ENCODE measurements at places on chromosomes 3 and 15.

DNA sequence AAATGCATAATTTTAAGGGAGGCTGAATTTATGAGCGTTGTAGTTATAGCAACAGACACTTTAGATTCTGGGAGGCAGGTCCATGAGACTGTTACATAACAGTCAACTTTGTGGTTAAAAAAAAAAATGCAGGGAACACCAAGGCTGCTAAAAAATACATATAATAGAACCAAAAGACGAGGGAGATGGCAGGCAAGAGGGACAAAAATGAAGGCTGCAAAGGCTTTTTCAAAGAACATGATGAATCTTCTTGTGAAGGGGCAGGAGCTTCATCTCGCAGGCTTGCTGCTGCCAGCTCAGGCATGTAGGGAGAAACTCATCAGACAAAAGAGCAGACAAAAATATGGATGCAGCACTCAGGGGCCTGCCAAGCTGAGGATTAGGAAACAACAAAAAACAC lies 243.9 kb downstream of the SHQ1 start:
- no peak for DNase-seq

DNA sequence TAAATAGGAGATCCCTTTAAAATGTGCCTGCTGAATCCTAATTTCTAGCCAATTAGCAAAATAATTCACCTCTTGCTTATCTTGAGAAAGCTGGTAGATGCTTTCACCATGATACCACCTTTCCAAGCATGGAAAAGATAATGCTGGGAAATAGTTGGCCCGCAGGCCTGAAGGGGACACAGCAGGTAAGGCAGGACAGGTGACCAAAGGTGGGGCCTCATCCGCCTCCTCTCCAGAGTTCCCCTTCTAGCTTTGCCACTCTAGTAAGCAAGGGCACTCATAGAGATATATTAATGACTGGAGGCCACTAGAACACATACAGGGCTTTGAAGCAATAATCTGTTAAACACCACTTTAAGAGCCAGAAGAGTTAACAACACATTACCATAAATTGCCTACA lies 45.5 kb downstream of the SATB1 start:
- DNase-seq, result no peak

DNA sequence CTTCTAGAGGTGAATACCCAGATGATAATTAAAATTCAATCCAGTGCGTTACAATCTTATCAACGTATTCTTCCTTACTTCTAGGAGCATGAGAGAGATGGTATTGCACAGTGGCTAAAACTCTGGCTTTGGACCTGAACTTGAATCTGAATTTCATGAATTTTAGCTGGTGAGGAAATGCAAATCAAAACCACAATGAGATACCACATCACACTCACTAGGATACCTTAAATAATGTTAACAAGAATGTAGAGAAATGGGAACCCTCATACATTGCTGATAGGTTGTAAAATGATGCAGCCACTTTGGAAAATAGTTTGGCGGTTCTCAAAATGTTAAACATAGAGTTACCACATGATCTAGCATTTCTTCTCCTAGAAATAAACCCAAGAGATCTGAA lies 47.1 kb upstream of the TSC22D2 start:
- DNase-seq, result no peak

GRCh38 chr15:49863431-49864224 lies 242.8 kb downstream of the DTWD1 start:
- no peak for DNase-seq

DNA sequence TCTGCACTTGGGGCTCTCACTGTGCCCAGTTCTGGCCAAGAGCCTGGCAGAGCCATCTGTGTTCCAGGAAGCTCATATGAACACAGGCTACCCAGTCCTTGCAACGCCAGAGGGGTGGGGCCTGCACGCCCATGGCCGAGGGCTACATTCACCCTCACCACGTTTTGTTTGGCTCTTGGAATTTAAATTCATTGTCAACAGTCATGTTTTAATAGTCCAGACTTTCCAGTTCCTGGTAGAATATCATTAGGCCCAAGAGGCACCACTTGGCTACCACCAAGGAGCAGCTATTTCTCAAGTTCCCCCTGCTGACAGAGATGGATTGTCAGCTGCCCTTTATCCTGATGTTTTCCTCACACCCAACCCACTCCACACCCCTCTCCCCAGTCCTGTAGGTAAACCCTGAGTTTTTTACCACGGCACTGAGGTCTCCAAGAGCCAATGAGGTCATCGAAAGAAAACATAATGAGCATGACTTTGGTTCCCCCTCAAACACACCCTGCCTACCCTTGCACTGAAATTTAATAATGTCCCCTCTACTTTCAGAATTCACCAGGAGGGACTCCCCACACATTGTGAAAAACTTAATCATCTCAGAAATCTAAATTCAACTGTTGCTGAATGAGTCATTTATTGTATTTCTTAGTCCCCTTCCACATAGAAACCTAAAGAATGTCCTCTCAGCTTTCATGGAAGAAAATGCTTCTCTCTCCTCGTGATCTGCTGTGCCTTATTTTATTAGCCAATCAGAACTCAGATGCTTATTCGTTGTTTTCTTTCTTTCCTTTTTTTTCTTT lies 125.1 kb downstream of the SHQ1 start:
- DNase-seq, result no peak

DNA sequence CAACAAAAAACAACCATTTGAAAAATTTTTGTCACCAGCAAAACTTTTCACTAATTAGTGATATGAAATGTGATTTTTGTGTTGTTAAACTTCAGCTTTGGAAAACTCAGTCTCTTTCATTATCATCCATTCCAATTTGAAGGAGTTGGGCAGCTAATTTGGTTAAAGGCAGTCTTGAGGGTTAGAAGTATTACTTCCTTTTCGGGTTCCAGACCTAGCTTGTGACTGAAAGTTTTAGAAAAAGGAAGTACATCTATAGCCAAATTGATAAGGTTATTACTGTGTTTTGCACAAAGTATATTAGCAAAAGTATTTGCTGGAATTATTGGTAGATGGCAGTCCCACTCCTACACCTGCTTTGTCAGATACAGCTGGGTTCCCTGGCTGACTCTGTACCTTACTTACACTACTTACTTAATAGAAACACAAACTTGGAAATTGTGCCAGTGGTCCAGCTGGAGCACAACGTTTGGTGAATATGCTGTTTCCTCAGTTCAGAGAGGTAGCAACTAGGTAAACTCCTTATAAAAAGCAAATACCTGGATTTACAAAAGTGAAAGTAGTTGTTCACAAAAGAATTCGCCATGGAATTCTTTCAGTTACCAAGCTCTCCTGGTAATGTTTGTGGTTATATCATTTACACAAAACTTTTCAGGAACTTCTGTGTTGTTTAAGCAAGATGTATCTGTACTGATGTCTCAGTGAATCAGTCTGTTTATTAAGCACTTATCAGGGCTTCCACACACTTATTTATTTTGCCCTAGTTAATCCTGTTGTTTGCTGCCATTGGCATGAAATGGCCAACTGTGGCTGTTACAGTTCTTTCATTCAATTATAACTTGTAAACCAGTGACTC lies 31.6 kb downstream of the TIPARP start:
- no peak for DNase-seq

- no peak for DNase-seq
Observed at GRCh38 chr3:112132975-112133448, at the start of gene GCSAM. GCSAM (minus strand) TSS chr3:112133248; CDS start chr3:112133120, 128 bp downstream.

DNA sequence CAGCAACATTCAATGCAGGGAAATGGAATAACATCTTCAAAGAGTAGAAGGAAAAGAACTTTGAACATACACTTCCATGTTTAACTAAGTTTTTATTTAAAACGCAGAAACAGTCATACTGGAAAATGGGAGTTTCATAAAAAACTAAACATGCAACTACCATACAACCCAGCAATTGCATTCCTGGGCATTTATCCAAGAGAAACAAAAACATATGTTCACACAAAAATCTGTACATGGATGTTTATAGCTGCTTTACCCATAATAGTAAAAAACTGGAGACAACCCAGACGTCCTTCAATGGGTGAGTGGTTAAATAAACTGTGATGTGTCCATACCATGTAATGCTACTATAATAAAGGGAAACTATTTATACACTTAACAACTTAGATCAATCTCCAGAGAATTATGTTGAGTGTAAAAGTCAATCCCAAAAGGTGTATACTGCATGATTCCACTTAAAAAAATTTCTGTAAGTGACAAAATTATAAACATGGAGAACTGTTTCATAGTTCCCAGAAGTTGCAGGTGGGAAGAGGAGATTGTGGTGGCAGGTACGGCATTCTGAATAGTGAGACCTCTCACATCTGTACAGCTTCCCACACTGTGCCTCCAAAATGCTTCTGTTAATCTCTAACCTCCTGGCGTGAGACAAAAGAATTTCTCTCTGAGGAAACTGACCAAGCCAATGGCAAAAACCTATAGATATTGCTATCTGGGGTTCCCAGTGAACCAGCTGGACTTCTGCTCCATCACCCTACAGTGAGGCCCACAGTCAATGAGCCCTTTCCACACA lies 23.1 kb downstream of the ISG20 start:
- DNase-seq, result no peak

GRCh38 chr3:104642827-104643226 lies 723.9 kb upstream of the ALCAM start:
- no peak for DNase-seq

GRCh38 chr3:168989396-168989795 lies 674.1 kb downstream of the MECOM start:
- no peak for DNase-seq

GRCh38 chr3:137041251-137041650 lies 83.5 kb downstream of the IL20RB start:
- no peak for DNase-seq

GRCh38 chr15:77305953-77306352 lies 114.0 kb downstream of the PEAK1 start:
- no peak for DNase-seq

- DNase-seq, result no peak
Observed at GRCh38 chr15:81548365-81549130, 174.5 kb upstream of the TMC3 start.

DNA sequence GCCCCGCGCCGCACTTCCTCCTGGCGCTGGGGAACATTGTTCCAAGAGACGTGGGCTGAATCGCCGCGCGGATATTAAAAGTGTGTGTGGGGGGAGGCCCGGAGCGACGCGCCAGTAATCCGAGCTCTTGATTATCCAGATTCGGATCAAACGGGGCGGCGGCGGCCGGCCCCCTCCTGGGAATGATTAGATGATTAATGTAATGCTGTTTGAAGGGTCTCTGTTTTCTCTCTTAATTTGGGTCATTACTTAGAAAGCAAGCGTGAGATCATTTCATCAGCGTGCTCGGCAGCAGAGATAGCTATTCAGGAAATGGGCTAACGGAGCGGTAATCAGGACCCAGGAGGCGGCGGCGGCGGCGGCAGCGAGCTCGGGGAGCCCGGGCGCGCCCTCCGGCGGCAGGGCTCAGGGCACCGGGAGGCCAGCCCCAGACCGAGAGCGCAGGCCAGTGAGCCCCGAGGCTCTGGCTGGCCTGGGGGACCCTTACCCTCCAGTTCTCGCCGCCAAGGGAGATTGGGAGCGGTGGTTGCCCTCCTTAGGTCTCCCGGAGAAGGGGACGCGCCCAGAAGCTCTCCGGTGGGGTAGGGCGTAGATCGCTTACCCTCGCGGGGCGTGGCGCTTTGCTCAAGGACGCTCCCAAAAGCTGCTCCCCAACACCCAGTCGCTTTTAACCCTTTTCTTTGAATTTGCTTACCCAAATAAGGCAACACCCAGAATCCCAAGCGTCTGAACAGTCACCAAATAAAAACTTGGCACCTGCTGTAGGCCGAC lies 4.5 kb downstream of the FEZF2 start:
- peak; percentile 50 for DNase-seq

- no peak for DNase-seq
Observed at GRCh38 chr15:56351353-56351752, 13.9 kb upstream of the TEX9 start.

DNA sequence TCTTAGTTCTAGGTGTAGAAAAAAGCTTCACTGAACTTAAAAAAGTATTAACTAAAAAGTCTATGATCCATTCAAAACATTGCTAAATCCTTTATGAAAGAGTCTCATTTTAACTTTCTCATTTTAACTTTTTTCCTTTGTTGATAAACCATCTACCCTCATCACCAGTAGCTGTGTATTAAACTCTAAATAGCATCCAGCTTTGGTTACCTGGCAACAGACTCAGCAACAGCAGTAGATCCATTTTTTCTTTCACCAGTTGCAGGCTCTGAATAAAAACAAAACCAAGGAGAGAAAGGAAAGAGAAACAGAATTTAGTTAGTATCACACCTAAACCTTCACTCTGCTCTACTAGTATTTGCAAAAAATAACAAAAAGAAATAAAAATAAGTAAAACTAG lies 51.6 kb downstream of the TP53BP1 start:
- DNase-seq, result no peak

DNA sequence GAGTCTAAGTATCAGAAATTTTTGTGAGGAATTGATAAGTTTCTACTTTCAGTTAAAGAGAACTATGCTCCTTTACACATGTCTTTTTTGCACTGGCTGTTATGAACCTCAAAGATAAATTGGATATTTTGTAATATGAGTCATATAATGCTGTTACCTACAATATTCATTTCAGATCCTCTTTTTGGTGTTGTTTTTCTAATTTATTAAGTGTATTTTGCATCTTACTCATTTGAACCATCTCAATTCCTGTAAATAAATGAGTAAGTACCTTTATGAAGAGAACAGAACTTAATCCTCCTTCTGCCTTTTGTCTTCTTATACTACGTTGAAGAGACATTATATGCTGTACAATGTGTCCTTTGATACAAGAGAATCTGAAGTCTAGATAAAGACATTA lies 74.4 kb downstream of the ZIC1 start:
- DNase-seq, result no peak

- no peak for DNase-seq
Observed at GRCh38 chr3:65538101-65538500, 500.6 kb downstream of the MAGI1 start.

- DNase-seq, result no peak
Observed at GRCh38 chr3:171850320-171850959, 7.3 kb downstream of the TMEM212 start.

DNA sequence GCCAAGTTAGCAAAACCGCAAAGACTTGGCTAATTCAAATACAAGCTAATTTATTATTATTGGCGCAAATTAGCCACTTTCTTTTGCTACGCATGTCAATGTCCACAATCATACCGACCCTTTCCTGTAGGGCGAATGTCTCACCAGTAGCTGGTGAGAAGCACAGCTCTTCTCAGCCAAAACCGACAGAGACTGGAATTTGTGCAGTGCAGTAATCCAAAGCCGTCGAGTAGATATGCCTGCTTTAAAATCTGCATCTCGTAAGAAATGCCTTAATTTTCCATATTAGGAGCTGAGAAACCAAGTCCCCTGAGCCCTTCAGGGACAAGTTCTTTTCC lies 614 bp upstream of the MINDY2 start:
- no peak for DNase-seq

DNA sequence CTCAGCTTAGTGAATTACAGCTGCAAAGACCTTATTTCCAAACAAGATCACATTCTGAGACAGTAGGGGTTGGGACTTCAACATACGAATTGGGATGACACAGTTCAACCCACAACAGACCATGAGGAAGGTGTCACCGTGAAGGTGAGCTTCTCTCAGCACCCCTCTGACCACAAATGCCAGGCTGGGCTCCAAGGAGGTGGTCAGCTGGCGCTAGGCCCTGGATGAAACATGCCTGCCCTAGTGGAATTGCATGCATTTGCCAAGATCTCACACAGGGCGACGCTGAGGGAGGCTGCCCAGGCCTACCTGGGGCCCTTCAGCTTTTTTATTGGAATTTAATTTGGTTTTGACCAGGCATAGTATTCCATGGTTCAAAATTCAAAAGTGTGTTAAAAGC lies 1.8 kb downstream of the CFAP100 start:
- DNase-seq, result no peak

- DNase-seq, result no peak
Observed at GRCh38 chr15:89333959-89334509, 590 bp downstream of the POLG start.
